ENCODE measurements at places on chromosomes 6 and 20.

GRCh38 chr6:17015551-17016381 is 86.1 kb upstream of the STMND1 start:
- no peak for DNase-seq

DNA sequence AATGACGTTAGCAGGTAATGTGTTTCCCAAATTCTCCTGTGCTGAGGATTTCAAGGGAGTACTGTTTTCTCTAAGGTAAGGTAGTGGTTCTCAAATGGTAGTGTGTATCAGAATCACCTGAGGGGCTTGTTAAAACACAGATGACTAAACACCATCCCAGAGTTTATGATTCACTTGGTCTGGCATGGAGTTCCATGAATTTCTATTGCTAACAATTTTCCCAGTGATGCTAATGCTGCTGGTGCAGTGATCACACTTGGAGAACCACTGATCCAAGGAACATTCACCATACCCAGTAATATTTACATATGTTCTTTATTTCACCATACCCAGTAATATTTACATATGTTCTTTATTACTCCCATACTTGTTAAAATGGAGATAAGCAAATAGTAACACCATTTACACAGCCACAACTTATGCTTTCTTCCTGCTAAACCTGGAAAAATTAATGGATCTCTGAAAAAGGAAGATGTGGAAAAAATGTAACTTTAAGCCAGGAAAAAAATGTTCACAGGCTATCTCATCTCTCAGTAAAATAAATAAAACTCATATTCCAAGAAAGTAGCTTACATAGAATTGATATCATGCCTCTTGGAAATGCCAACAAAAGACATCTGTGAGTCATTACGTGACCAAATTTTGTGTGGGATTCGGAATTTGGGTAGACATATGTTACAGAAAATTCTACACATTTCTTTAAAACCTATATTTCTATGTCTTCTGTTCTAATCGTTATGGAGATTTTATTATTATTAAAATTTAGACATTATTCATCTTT is 129.5 kb downstream of the MMUT start:
- DNase-seq: no peak

DNA sequence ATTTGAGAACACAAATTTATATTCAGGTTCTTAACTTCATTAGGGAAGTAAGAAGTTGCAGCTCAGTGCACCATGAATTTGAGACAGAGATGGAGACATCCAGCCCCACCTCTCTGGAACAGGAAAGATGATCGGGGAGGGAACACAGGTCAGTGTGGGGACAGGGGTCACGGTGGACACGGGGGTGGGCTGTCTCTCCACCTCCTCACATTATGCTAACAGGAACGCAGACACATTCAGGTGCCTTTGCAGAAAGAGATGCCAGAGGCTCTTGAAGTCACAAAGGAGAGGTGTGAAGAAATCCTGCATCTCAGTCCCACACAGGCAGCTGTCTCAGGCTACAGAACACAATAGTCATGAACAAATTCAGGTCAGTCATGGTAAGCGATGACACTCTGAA is 3.1 kb downstream of the HLA-C start:
- no peak for DNase-seq

GRCh38 chr6:167565884-167566599 is 241.2 kb downstream of the TTLL2 start:
- DNase-seq: no peak

DNA sequence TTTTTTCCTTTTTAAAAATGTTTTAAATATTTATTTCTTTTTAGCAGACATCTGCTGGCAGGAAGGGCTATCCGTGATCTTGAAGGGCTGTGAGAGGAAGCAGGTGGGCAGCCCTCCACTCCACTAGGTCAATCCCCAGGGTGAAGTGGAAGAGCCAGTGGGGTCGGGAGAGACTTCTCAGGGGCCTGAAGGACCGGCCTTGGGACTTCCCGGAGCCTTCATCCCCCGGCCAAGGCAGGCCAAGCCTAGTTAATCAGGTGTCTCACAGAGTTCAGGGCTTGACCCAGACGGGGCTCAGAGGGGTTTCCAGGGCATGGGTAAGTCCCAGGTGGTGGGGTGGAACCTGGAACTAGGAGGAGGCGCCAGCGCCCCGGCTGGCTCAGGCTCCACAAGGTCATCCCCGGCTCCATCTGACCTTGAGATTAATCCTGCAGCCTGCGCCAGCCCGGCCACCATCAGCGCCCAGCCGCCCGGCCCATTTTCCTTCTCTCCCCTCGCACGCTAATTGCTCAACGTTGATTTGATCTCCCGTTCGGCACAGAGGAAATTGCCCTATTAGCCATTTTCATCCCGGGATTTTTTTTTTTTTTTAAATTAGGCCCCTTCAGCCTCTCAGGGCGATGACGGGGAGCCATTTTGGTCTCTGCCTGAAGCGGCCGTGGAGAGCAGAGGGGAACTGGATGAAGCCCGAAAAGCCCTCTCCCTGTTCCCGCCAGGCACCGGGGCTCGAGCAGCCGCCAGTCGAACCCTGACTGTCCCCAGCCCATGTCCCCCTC is 44.4 kb downstream of the MDFI start:
- no peak for DNase-seq

- DNase-seq: no peak
Measured at GRCh38 chr6:16028966-16029365, 99.9 kb upstream of the MYLIP start.

DNA sequence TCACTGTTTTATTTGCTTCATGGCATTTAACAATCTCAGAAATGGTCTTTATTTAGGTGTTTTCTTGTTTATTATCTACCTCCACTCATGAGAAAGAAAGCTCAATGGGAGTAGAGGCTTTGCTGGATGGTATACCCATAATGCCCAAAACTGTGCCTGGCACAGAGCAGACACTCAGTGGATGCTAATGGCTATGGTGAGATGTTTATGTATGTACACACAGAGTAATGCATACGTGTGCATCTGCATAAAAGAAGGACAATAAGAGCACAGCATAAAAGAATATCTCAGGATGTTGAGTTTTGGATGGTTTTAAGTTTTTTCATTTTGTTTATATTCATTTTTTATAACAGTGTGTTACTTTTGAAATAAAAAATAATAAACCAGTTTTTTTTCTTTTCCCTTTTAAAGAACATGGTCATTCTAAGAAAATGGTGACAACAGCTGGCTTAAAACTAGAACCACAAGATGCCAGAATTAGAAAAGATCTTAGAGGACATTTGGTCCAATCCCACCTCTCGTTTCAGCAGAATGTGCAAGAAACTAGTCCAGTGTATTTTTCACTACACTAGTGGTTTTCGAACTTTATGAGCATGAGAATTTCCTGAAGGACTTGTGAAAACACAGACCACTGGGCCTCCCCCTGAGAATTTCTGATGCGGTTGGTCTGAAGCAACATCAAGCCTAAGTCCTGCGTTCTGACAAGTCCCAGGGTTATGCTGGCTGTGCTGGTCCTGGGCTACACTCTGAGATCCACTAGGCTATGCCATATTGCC is 131.9 kb downstream of the FYN start:
- no peak for DNase-seq

DNA sequence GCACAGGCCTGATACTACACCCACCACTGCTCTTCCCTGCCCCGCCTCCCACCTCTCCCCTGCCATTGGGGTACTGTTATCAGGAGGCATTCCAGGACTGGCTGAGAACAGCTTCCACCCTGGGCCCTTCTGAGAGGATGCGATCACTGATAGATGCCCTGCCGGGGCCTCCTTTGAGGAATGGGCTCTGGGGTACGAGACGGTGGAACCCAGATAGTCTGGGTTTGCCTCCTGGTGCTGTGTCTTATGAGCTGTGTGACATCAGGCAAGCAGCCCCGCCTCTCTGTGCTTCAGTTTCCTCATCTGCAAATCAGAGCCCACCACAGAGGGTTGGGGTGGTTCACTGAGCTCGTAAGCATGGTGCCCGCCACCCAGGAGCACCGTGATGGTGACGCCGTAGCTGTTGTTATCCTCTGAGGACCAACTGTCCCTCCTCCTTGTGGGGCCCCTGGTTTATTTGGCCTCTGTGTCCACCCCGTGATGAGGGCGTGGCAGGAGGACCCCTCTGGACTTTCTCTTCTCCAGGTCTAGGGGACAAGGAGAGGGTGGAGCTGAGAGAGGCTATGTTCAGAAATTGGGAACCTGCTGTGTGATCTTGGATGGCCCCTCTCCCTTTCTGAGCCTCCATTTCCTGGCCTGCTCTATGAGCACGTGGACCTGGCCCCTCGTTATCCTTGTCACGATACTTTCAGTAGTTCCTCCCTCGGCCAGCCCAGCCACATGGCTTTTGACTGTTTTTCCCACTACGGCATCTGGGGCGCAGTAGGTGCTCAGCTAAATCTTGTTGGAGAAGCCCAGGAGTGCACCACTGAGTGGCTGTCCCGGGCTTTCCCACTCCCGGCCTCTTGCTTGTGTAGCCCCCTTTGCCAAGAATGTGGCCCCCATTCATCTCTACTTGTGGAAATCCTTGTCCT is 18.3 kb downstream of the SRC start:
- DNase-seq: no peak

- no peak for DNase-seq
Measured at GRCh38 chr20:49775229-49775693, 37.4 kb upstream of the SLC9A8 start.

DNA sequence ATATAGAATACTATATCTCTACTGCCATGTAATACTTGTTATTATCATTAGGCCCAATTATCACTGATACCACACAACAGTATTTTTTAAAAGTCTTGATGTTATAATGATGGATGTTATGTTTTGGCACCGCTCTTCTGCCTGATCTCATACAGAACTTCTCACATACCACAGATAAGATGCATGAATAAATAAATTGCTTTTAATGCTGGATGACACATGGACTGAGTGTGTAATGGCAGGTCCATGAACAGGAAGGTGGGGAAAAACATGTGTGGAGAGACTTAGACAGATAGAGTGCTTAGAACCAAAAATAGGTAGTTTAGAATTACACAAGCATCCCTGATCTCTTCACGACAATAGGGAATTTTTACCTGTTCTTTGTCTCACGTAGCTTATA is 258.4 kb upstream of the MARCKS start:
- DNase-seq: no peak

- no peak for DNase-seq
Measured at GRCh38 chr6:32668226-32668747, 1.8 kb upstream of the HLA-DQB1 start.

GRCh38 chr20:37915434-37915787 is 12.5 kb downstream of the VSTM2L start:
- DNase-seq: no peak

DNA sequence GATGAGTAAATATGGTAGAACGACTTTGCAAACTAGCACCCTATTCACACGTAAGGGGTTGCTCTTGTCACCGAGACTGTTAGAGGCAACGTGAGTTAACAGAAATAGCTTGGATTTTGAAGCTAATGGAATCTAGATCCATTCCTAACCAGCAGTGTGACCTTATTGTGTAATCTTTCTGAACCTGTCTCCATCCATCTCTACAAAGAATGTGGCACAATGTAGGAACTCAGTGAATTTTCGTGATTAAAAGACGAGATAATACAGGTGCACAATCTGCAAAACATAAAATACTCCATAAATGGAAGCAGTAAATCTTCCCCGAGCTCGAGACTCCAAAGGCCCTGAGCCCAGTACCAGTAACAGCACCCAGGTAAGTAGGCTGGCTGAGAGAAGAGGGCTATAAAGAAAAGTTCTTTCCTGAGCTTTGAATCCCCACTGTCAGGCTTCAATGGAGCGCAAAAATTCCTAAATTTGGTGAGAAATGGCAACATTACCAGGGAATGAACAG is 801 bp upstream of the KIFC1 start:
- no peak for DNase-seq

Measured in left renal pelvis (tissue), 4 donors.